ENCODE measurements at places on chromosomes 7 and 10. TPM values are rescaled to one million over a fixed set of nuclear protein-coding genes. Genes with fewer than 3 reads are reported as not detected.

Gene CYP2W1
- total RNA-seq = not detected

Gene TMEM248
- 92.8 TPM for total RNA-seq

Gene MOGAT3
- total RNA-seq = not detected

Gene CPXM2
- 153 TPM for total RNA-seq

Gene ATP6V0E2
- 32.7 TPM for total RNA-seq

Gene NAT16
- total RNA-seq = not detected

Gene PVRIG
- 0.95 TPM for total RNA-seq

Gene CALHM1
- total RNA-seq = not detected

Gene C10orf67
- not detected for total RNA-seq

Gene EZH2
- total RNA-seq = 0.71 TPM

Gene LIPJ
- total RNA-seq = 0.36 TPM
